NCI-H1417 (cell line): ENCODE measurements at places on chromosomes 5 and 9.

- peak; percentile 22 for DNase-seq
Measured at GRCh38 chr5:150624334-150625163, 15.9 kb upstream of the SYNPO start.

DNA sequence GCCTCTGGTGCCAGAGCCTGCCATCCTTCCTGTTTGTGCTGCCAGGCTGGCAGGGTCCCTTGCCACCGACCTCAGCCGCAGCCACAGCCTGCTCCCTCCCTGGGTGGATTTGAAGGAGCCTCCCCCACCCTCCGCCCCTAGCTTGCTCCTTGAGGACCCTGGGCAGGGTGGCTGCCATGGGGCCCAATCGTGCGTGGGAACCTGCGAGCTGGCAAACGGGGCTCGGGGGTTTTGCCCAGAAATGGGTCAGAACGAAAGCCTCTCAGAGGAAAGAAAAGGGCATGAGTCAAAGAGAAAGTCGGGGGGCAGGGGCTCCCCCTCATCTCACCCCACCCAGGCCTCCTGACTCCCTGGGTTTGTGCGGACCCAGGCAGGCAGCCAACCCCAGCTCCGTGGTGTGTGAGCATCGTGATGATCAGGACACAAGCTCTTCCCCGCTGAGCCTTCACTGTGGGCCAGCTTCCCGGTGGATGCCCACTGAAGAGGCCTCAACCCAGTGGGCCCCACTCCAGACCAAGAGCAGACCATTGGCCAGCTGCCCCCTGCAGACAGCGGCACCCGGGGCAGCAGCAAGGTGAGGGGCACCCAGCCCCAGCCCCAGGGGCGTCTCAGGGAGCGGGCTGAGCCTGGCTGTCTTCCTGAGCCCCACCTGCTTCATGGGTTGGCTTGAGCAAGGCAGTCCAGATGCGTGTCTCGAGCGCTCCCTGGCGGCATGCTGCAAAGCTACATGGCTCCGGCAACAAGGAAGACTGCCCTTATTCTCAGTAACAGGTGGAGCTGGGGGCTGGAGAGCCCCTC is 3.0 kb upstream of the FUT7 start:
- peak; percentile 92 for DNase-seq

GRCh38 chr5:68344447-68345111 is 129.0 kb downstream of the PIK3R1 start:
- no peak for DNase-seq

DNA sequence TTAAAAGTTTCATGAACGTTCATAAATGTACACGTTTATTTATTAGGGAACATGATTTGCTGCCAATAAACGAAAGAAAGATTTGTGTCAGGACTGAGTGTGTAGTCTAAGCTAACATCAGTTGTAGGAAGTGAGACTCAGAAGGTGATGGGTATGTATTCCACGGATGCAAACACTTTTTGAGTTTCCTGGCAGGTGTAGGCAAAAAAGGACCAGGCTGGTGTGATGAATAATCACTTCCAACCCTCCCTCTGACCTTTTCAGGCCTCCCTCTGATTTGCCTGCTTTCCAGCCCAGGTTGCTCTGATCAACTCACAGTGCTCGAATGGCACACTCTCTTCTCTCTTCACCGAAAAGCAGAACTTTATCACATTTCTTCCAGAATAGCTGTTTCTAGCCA is 51.8 kb downstream of the BASP1 start:
- no peak for DNase-seq

GRCh38 chr5:66113160-66113559 is 30.9 kb upstream of the SREK1 start:
- no peak for DNase-seq

GRCh38 chr9:129732946-129733631 is 19.8 kb downstream of the PTGES start:
- no peak for DNase-seq

DNA sequence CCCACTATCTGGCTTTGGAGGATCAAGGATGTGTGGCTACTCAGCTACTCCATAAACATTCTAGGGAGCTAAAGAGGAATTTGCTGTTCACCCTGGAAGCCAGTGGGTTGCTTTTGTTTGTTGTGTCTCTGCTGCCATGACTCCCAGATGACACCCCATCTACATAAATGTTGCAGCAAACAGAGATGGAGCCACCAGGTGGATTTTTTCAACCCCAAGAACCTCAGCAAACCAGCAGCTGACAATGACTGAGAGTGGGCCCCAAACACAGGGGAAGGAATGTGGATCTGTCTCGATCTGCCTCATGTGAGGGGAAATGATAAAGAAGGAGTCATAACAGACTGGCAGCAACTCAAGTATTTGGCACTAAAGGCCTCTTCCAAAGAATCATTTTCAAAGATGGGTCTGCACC is 132.7 kb upstream of the TNC start:
- DNase-seq, result no peak

GRCh38 chr5:142590451-142591231 is 95.2 kb downstream of the FGF1 start:
- DNase-seq, result no peak

GRCh38 chr9:126420135-126420534 is 93.5 kb downstream of the MVB12B start:
- DNase-seq, result no peak

GRCh38 chr9:109251080-109251775 is 69.6 kb downstream of the EPB41L4B start:
- DNase-seq, result peak; percentile 91

- peak; percentile 25 for DNase-seq
Measured at GRCh38 chr9:23123048-23123632, 676.5 kb downstream of the DMRTA1 start.

GRCh38 chr5:180522330-180522729 is 28.2 kb downstream of the CNOT6 start:
- DNase-seq, result no peak

- no peak for DNase-seq
Measured at GRCh38 chr9:135183528-135184180, 96.2 kb downstream of the OLFM1 start.

- no peak for DNase-seq
Measured at GRCh38 chr9:133492061-133493021, 13.4 kb upstream of the SLC2A6 start.
